ENCODE measurements at places on chromosomes 11 and 22.

GRCh38 chr11:75878933-75879332 is 63.9 kb downstream of the UVRAG start:
- no peak for DNase-seq

- no peak for DNase-seq
Observed at GRCh38 chr11:131612533-131612932, 242.1 kb downstream of the NTM start.

GRCh38 chr11:72511393-72512047 is 77.2 kb upstream of the CLPB start:
- DNase-seq: no peak

- DNase-seq: no peak
Observed at GRCh38 chr11:112967082-112967481, 5.9 kb downstream of the NCAM1 start.

DNA sequence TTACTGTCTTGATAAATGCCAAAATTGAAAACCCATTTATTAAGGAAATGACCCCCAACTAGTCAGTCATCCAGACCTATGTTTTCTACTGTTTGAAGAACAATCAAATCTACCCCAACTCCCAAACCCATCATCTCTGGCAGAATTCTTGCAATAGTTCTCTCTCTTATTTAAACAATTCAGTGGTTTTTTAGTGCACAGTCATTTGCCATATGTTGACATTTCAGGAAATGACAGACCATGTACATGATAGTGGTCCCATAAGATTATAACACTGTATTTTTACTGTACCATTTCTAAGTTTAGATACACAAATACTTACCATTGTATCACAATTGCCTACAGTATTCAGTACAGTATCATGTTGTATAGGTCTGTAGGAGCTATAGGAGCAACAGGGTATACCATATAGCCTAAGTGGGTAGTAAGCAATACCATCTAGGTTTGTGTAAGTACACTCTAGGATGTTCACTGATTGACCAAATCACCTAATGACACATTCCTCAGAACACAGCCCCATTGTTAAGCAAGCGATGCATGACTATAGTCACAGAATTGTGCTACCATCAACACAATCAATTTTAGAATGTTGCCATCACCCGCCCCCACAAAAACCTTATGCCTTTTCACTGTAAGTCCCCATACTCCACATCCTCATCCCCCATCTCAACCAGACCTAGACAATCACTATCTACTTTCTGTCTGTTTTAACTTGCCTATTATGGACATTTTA is 41.8 kb downstream of the MMP20 start:
- DNase-seq: no peak

DNA sequence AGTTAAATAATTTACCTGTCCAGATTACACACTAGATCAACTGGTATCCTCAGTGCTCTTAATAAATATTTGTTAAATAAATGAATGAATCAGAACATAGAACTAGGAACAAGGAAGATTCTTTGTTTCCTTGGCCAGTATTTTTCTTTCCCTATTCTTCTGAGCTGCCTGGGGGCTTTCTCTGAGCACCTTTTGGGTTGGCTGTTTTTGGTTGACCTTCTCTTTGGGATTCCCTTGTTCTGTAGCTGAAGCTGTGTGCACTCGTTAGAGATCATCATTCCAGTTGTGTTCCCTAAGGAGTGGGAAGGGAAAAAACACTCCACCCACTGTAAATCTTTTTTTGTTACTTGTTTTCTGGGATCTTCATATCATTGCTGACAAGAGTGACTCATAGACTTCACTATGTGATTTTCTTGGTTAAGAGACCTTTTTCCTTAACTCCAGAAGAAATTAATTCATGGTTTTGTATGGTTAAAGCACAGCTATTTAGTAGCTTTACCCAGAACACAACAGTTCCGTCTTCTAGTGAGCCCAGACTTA is 84.3 kb downstream of the STIM1 start:
- DNase-seq: no peak

- no peak for DNase-seq
Observed at GRCh38 chr22:33426451-33426850, 368.3 kb upstream of the SYN3 start.

GRCh38 chr11:75205564-75206020 is 35.0 kb upstream of the TPBGL start:
- no peak for DNase-seq

DNA sequence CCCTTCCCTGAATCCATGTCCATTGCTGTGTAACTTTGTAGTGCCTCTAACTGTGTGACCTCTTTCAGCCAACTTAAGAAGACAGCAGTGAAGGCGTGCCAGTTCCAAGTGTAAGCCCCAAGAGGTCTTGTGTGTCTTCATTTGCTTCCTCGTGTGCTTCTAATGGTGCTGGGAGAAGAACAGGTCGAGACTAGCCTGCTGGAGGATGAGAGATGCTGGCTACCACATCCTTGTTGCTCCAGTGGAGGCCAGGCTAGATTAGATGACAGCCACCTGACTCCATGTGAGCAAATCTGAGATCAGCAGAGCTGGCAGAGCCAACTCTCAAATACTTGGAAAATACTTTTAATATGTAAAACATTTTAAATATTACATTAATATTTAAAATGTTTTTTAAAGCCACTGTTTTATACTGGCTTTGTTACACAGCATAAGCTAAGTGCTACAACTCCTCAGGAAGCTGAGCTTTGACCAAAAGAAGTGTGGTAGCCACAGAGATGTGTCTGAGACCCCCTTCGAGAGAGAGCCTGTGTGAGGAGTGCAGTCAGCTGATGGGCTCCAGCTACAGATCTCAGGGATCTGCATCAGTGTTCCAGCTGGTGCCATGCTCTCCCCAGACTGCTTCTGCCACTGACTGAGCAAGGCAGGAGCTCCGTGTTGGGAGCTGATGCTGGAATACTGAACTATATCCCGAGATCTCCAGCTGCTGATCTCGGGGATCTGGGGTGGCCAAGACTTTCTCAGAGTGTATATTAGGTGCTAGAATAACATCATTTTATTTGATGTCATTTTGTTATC is 8.9 kb downstream of the KCNJ11 start:
- DNase-seq: no peak

DNA sequence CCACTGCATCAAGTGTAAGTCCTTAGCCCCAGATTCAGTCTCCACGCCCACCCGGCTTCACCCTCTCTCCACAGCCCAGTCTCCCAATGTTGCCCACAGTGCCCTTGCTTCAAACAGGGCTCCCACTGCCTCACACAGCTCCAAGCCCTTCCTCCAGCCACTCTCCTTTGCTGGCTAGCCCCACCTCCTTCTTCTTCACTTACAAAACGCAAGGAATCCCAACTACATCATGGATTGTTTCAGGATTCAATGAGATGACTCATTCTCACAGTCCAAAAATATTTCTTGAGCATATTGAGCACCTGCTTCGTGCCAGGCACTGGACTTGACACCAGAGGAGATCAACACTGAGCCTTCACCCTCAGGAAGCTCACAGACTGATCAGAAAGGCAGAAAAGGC is 533.5 kb downstream of the BUD13 start:
- DNase-seq: no peak

DNA sequence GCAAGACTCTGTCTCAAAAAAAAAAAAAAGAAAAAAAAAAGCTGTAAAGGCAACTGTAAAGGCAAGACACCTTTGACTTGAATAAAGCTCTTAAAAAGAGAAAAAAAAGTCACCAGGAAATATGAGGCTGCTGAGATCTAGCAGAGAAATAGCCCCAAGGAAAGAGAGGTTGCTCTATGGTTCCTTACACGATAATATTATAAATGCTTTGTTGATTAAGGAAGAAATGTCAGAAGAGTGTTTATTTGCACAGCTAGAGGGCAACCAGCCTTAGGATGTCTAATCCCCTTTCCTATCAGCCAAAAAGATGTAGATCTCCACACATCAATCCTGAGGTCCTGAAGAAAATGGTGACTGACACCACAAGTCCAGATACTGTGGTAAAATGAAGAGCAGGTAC is 32.0 kb downstream of the RBFOX2 start:
- no peak for DNase-seq

DNA sequence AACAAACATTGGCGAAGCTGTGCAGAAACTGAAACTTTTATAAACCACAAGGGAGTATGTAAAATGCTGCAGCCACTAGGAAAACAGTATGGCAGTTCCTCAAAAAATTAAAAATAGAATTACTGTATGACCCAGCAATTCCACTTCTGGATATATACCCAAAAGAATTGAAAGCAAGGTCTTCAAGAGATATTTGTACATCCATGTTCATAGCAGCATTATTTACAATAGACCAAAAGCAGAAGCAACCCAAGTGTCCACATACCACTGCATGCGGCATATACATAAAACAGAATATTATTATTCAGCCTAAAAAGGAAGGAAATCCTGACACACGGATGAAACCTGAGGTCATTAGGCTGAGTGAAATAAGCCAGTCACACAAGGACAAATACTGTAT is 85.8 kb downstream of the RELT start:
- DNase-seq: no peak

DNA sequence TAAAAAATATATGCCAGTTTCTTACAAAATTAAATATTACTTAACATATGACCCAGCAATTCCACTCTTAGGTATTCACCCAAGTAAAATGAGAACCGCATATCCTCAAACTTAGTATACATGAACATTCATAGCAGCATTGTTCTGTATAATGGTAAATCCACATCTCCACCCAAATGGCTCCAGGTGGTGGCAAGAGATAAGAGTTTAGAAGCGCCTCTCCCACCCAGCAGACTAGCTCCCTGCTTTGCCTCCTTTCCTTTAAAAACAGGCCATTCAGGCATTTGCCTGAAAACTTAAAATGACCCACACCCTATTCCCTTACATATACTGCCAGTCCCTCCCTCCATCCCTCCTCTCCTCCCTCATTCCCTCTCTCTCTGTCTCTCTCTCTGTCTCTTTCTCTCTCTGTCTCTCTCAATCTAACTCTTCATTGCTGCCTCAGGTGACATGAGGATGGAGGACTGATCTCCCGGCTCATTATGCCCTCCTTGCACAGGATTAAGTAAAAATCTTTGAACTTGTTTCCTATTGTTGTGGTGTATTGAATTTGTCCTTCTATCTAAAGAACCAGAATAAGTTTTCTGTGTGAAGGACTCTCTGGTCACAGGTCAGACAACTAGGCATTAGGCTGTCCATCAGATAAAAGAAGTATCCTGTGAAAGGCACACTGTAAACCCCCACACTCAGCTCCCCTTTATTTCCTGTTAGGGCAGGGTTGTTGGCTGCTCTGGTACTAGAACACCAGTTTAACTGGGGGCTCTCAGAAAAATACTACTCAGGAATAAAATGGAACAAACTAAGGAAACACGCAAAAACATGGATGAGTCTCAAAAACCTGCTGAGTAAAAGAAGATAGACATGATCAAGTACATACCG is 48.3 kb downstream of the RRP8 start:
- DNase-seq: no peak

DNA sequence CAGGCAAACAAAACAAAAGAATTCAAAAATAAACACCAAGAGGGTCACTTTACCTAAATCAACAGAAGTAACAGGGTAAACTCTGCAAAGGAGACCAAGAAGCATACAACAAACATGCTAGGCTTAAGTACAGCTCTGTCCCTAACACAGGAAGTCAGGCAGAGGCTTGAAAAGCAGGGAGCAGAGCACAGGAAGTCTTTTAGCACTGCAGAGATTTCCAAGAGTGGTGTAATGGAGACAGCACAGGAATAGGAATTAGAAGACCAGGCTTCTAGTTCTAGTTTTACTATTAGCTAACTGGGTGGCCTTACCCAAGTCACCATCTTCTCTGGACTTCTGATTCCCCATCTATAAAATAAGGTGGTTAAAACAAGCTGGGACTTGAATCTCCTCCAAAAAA is 1.9 kb downstream of the RBFOX2 start:
- no peak for DNase-seq

All from sciatic nerve (tissue), 2 donors.